ENCODE measurements at places on chromosomes 6 and 20. TPM values are rescaled to one million over a fixed set of nuclear protein-coding genes. Genes with fewer than 3 reads are reported as not detected.

Gene PSORS1C2
- not detected for total RNA-seq

GRCh38 chr6:169234634-169235033 is 19.0 kb downstream of the THBS2 start:
- no peak for DNase-seq

- DNase-seq, result no peak
Observed at GRCh38 chr6:105688573-105688972, 285.7 kb upstream of the PREP start.

Gene HMGCLL1
- not detected for total RNA-seq

- DNase-seq, result no peak
Observed at GRCh38 chr6:128078276-128078675, 177.4 kb upstream of the THEMIS start.

Gene AHCY
- 130 TPM for total RNA-seq

DNA sequence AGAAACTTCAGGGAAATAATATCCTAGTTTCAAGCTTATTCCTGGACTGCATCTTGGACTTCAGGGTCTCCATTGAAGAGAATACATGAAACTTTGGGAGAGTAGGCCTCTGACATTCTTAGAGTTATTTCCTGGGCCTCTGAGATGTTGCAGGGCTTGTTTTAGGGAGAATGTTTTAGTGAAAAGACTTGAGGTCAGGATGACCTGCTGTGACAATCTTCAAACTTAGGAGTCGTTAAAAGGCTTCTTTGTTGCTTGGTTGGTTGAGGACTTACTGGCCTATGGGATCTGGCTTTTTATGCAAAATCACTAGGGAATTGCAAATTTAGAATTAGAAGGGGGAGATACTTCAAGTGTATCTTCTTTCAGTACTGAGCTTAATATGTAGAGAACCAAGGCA is 613.2 kb upstream of the FLRT3 start:
- no peak for DNase-seq

- DNase-seq, result no peak
Observed at GRCh38 chr6:122432816-122433215, 33.4 kb downstream of the HSF2 start.

- DNase-seq, result no peak
Observed at GRCh38 chr6:145530454-145530853, 204.9 kb downstream of the EPM2A start.

DNA sequence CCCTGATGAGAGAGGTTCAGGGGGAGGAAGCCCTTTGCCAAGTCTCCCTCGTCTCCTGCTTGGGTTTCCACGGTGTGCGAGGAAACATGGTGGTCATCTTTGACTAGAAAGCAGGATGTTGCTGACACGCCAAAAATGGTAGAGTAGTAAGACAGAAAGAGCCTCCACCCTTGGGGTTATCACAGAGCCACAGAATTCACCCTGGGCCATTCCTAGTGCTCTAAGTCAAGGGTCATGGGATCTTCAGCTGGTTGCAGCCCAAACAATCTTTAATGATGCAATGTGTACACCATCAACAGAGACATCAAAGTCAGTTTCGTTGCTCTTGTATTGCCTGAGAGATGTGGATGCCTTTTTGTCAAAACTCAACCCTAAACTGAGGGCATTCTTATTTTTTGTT is 201.9 kb downstream of the LY86 start:
- no peak for DNase-seq

GRCh38 chr20:35831971-35832370 is 60.2 kb downstream of the PHF20 start:
- no peak for DNase-seq

- DNase-seq, result no peak
Observed at GRCh38 chr6:53325785-53326184, 23.0 kb downstream of the ELOVL5 start.

Gene TBXT
- total RNA-seq, result not detected

DNA sequence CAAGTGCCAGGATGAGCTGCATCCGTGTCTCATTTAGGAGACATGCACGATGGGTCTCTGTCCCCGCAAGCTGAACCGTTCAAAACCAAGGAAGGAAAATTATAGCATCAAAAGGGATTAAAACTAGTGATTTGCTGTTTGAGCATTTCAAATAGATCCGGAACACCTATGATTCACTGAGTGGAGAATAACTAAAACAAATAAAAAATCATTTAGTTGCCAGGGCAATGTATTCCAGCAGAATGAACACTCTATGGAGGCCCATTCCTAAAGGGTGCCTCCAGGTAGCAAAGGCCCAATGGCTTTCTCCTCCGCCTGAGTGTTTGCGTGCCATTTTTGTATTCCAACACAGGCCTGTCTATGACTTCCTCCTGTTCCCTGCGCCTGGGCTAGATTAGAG is 354.8 kb downstream of the ZFAND3 start:
- DNase-seq, result no peak

DNA sequence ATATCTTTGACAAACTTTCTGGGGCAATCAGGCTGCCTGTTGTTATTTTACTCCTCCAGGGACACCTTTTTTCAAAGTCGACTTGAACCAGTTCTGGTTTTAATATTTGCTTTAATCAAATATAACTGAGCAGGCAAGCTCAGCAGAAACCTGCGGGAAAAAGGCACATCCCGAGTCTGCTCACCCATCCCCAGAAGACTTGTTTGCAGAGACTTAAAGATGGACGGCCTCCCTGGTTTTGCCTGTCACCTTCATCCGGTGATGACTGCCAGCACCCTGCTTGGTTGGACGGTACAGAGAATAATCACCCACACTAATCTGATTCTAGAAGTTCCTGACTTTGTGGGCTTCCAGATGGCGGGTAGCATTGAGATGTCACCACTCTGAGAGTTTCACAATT is 36.8 kb downstream of the PPP1R3G start:
- no peak for DNase-seq

Measured in activated T-cell treated with anti-CD3 and anti-CD28 coated beads, Interleukin-2, amount 50 U/mL, for 72 hours (primary cell).